ENCODE measurements at places on chromosomes 6 and 20.

GRCh38 chr6:125827788-125828320, 37.1 kb downstream of the NCOA7 start:
- no peak for DNase-seq

DNA sequence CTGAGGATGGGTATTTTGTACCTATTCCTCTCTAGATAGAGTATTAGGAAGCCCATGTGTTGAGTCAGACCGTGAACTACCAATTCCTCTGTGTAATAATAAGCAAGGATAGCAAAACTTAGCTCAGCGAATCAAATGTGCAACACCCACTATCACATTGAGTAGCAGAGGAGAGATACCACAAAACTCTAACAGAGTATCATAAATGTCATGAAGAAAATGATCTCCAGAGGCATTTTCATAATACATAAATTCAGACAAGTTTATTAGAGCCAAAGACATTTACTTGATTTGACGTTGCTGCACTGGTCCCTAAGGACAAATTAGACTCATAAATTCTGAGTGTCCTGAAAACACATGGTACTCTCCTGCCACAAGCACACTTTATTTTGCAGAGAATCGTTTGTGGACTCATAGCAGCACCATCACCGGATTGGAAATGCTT, 245.2 kb downstream of the HAO1 start:
- no peak for DNase-seq

DNA sequence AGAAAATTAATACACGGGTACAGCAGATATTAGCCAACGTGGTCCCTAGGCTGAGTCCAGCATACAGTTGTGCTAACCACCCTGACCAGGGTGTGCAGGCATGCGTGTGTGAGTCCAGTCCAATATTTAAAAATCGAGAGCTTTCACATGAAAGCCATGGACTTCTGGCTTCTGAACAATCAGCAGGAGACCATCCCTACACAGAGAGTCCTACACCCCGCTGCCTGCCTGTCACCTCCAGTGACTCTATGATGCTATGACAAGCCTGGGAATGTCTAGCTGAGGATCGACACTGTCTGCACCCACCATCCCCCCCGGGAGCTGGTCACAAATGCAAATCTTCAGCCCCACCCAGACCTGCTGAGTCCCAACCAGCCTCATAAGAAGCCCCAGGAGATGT, 7.9 kb downstream of the ACSS1 start:
- no peak for DNase-seq

- no peak for DNase-seq
Measured at GRCh38 chr6:44723439-44724197, 336.1 kb downstream of the CDC5L start.

GRCh38 chr20:22333885-22334545, 250.4 kb downstream of the FOXA2 start:
- no peak for DNase-seq

DNA sequence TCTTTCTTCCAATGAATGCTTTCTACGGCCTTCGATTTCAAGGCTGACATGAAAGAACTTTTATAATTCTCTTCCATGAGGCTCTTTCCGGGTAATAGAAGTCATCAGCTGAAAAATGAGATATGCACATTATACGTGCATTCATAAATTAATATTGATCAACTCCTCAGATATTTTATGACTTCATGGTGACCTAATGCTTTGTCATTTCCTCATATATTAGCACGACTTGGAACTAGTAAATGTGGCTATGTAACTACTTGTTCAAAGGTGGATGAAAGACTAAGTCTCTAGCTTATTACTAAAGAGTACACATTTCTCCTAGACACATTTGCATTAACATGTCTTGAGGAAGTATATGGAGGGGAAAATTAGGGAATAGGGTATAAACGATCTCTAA, 168.8 kb downstream of the HDGFL1 start:
- DNase-seq, result no peak

DNA sequence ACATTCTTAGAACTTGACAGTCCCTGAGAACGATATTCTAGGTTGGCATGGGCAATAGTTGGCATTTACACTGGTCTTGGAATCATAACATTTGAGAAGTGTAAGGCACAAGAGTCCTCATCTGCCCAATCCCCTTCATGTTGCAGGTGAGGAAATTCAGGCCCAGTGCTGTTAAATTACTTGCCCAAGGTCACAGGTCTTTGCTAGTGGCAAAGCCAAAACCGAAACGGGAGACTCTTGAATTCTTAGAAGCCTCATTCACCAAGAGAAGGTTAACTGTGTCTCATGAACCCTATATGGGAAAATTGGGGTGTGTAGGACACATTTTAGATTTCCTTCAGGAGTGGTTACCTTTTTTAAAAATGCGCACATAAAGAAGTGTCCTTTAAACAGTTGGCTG, 7.2 kb downstream of the E2F3 start:
- no peak for DNase-seq

GRCh38 chr20:1616858-1617434, 2.9 kb downstream of the SIRPB1 start:
- DNase-seq, result no peak

DNA sequence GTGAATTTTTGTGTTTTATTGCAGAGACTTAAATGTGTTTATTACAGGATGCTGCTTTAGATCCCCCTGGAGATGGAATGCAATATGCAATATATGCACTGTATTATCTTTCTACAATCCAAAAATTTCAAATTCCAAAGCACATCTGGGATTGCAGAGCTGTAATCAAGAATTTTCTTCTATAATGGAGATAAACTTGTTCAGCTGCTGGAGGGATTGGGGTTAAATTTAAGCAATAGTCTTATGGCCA, 66.4 kb downstream of the MKKS start:
- no peak for DNase-seq

GRCh38 chr20:53085720-53086119, 113.6 kb downstream of the TSHZ2 start:
- no peak for DNase-seq

DNA sequence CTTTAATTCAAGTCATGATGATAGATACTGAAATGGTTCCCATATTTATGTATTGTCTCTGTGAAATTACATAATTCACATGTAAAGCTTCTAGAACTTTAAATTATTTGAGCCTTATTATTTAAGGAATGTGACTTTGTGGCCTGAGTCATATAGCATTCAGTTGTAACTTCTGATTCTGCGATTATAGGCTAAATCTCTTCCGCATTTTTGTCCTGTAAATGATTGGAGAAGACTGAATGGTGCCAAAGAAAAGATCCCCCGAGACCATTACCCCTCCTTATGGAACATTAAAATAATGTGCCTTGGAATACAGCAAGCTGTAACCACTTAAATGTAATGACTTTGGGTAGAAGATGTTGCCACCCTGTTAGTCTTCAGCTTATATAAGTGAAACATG, 63.3 kb upstream of the MAP7 start:
- DNase-seq, result no peak

DNA sequence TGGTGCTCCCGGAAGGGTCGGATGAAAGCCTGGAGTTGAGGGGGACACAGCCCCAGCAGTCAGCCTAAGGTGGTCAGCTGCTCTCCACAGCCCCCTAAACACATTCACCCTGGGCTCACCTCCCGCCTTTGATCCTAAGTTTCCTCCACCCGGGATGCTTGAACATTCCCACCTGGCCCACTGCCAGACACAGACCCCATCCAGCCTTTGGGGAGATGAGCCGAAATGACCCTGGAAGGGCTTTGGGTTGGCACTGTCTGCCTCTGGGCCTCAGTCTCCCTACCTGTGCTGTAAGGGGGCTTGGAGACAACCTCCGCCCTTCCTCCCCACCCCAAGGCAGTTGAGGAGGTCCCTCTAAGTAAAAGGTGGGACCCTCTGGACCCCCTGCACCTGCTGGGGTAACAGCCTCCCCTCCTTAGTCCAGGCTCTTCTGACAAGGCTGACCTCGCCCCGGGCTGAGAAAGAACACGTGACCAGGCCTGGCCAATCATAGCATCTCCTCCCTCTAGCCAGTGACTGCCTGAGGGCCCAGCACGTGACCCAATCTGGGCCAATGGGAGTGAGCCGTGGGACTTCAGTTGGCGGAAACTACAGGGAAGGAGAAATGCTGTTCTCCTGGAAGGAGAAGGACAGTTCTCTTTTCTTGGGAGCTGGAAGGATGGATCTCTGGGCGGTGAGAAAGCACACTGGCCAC, 16.9 kb upstream of the UBE2V1 start:
- DNase-seq, result no peak

DNA sequence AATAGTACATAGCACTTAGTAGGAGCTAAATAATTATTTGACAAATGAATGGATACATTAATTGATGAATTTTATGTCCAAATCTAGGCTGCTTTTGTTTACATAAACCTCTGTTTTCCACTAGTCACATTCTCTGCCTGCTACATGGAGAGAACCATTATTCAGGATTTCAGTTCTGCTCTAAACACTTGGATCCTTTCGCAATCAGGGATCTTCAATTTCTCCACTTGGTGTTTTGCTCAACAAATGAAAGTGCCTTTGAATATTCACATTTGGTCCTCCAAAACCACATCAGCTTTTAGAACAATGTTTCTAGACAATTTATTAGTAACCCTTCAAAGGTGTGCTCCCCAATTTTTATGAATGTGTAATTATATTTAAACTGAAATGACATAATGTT, 30.6 kb upstream of the HLA-DQB1 start:
- DNase-seq, result no peak

- DNase-seq, result no peak
Measured at GRCh38 chr6:126131246-126131645, 144.9 kb downstream of the TRMT11 start.

DNA sequence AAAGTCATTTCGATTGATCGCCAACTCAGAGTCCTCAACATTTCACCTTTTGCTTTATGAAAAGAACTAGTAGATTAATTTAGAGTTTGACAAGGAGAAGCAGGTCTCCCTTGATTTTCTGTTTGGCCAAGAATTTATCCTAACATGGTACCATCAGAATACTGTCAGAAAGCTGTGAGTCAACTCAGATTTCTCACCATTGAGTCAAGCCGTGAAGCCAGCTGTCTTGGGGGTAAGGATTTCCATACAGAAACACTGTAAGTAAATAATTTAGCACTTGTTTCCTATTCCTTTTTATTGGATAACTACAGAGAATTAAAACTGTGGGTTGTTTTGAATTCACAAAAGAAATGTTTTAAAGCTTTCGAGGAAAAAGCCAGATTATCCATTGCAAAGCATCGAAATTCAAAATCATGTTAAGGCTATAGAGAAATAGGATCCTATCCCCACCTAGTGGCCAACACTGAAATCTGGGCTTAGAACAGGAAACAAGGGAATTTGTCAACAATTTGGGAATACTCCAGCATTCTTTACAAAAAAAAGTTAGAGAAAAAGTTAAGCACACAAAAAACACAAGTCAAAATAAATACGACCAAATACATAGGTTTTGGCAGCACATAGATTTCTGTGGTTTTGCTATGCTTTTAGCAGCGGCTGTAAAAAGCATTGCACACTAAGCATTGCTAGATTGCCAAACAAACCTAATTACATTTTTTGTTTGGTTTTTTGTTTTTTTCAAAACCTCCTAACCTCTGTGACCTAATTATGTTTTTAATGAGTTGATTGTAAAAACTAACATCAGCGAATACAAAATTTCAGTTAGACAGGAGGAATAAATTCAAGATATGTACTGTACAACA, 44.2 kb downstream of the COL11A2 start:
- no peak for DNase-seq

Measured in activated naive CD4-positive, alpha-beta T cell (primary cell).